ENCODE measurements at places on chromosomes 13 and 19.

GRCh38 chr19:44807652-44808462 lies 1.0 kb upstream of the BCAM start:
- DNase-seq, result no peak

- DNase-seq, result no peak
These were observed 222.6 kb upstream of the KLHL1 start for GRCh38 chr13:70330697-70331361.

- DNase-seq, result no peak
These were observed 174.5 kb downstream of the USP12 start for GRCh38 chr13:26996965-26997752.

DNA sequence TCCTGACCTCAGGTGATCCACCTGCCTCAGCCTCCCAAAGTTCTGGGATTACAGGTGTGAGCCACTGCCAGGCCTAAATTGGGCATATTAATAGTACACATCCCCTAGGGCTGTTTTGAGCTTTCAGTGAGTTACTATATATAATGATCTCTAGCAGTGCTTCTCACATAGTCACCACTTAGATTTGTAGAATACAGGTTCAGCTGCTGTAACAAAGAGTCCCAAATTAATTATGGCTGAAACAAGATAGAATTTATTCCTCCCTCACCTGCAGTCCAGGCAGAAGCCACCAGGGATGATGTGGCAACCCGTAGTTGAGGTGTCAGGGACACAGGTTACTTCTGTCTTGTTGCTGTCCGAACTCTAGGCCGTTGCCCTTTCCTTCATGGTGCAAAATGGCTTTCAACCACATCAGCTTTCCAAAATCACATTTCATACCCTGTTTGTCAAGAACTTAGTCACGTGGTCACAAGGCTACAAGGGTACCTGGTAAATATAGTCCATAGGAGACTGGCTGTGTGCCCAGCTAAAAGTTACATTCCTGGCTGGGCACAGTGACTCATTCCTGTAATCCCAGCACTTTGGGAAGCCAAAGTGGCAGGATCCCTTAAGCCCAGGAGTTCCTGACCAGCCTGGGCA lies 2.9 kb downstream of the PROSER3 start:
- DNase-seq, result no peak

- DNase-seq, result no peak
These were observed 720 bp downstream of the FARP1 start for GRCh38 chr13:98143601-98144026.

DNA sequence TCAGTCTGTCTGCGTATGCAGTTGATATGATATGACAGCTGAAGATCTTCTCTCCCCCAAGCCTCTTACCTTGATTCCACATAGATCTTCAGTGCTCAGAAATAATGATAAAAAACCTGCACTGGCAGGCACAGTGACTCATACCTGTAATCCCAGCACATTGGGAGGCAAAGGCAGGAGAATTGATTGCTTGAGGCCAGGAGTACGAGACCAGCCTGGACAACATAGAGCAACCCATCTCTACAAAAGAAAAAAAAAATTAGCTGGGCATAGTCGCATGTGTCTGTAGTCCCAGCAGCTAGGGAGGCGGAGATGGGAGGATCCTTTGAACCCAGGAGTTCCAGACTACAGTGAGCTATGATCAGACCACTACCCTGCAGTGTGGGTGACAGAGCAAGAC lies 551.0 kb upstream of the MIR17HG start:
- no peak for DNase-seq

DNA sequence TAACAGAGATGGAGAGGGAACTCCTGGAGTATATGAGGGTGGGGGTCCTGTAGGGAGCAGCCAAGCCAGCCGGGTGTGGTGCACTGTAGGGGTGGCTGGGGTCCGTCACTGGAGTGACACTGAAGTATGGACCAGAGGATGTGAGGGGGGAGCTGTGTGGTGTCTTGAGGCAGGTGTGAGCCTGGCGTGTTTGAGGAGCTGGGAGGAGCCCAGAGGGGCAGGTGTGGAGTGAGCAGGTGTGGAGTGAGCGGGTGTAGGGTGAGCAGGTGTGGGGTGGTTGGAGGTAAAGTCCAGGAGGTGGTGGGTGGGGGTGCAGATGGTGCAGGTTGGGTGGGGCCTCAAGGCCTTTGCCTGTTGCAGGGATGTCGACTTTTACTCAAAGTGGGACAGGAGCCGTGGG lies 5.9 kb downstream of the B3GNT8 start:
- no peak for DNase-seq

DNA sequence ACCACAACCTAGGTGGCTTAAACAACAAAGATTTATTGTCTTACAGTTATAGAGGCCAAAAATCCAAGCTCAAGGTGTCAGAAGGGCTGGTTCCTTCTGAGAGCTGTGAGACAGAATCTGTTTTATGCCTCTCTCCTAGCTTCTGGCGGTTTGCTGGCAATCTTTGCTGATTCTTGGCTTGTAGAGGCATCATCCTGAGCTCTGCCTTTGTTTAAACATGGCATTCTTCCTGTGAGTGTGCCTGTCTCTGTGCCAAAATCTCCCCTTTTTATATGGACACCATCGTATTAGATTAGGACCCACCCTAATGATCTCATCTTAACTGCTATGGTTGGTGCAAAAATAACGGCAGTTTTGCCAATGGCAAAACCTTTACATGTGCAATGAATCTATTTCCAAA lies 169.1 kb downstream of the CACNA1A start:
- no peak for DNase-seq

- DNase-seq, result no peak
These were observed 7.3 kb upstream of the HOMER3 start for GRCh38 chr19:18948075-18948975.

GRCh38 chr19:5070930-5071329 lies 102.0 kb downstream of the KDM4B start:
- DNase-seq, result no peak

DNA sequence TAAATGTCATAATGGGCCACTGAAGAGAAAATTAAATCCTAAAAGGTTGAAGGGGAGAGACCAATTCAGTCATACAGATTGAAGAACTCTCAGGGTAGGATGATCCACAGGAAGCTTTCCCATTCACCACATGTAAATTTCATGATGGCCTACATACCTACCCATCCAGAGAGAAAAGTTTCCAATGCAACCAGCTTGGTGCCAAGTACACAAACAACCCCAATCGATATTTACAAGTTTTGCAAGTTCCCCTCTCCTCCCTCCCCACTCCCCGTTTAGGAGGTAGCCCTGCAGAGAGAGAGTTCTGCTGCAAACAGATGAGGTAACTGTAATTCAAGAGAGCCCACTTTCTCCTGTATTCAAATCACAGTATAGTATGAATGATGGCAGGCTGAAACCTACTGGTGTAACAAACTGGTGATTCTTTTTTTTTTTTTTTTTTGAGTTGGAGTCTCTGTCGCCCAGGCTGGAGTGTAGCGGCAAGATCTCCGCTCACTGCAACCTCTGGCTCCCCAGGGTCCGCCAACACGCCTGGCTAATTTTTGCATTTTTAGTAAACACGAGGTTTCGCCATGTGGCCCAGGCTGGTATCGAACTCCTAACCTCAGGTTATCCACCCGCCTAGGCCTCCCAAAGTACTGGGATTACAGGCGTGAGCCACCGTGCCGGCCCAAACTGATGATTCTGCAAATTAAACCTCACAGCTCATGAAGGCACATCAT lies 14.4 kb downstream of the FOXO1 start:
- DNase-seq, result no peak

DNA sequence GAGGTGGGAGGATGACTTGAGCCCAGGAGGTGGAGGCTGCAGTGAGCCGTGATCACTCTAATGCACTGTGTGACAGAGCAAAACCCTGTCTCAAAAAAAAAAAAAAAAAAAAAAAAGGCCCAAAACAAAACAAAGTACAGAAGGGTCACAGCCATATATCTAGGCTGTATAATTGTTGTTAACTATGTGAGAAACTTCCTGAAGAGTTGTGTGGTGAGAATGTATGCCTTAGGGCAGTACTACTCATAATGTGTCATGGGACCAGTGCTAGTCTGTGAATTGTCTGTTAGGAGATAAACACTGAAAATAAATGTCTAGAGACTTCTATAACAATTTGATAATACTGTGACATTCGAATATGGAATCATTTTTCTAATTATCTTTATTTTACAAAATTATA lies 43.1 kb downstream of the PAN3 start:
- no peak for DNase-seq

DNA sequence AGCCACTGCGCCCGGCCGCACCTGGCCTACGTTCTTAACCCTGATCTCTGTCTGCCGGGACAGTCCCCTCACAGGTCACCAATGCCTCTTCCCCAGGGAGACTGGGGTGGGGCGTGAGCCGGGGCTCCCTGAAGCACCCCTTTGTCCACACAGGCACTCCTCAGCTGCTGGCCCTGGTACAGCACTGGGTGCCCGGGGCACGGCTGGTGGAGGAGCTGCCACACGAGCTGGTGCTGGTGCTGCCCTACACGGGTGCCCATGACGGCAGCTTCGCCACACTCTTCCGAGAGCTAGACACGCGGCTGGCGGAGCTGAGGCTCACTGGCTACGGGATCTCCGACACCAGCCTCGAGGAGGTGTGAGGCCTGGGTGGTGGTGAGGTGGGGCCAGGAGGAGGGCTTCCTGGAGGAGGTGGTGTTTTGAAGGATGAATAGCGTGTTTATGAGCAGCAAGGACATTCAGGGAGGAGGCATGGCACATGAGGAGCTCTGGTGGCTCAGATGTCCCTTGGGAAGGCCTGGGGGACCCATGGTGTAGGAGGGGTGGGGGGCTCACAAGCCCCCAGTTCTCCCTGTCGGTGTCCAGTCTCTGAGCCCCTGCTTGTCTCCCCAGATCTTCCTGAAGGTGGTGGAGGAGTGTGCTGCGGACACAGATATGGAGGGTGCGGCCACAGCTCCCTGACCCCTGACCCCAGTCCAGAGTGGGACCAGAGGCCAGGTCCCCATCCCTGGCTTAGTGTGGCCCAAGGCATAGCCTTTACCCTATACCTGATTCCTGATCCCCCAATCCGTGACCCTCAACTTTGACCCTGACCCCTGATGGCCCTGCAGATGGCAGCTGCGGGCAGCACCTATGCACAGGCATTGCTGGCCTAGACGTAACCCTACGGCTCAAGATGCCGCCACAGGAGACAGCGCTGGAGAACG lies 13.5 kb upstream of the ARHGAP45 start:
- no peak for DNase-seq

- no peak for DNase-seq
These were observed 82.1 kb downstream of the CHST8 start for GRCh38 chr19:33703821-33704220.

GRCh38 chr19:30150626-30151025 lies 208.6 kb downstream of the URI1 start:
- DNase-seq, result no peak

DNA sequence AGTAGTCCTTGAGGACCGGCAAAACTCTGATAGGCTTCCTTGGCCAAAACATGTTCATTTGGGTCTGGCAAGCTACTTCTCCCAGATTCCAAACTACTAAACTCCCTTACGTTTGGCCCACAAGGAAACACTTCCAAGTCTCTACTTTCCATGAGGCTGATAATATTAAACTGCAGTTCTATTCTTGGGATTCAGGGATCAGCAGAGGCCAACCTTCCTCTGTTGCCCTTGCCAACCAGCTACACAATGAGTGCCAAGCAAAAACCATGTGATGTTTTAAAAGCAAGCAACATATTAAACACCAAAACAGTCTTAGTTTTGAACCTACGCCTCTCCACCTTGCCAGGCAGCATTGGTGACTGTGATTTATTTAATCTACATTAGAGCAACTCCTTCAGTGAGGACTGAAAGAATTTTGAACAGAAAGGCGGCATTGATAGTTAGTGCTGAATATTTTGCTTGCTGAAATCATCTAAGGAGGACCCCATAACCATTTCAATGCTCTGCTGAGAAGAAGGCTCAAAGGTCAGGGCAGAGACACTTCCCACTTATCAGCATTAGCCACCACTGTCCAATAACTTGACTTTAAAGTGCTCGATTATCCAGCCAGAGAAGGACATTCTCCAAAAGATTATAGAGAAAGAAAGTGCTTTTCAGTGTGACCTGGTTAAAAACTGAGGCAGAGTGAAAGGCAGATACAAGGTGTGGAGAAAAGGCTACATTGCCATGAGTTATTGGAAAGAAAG lies 287.1 kb downstream of the TBC1D4 start:
- DNase-seq, result no peak

DNA sequence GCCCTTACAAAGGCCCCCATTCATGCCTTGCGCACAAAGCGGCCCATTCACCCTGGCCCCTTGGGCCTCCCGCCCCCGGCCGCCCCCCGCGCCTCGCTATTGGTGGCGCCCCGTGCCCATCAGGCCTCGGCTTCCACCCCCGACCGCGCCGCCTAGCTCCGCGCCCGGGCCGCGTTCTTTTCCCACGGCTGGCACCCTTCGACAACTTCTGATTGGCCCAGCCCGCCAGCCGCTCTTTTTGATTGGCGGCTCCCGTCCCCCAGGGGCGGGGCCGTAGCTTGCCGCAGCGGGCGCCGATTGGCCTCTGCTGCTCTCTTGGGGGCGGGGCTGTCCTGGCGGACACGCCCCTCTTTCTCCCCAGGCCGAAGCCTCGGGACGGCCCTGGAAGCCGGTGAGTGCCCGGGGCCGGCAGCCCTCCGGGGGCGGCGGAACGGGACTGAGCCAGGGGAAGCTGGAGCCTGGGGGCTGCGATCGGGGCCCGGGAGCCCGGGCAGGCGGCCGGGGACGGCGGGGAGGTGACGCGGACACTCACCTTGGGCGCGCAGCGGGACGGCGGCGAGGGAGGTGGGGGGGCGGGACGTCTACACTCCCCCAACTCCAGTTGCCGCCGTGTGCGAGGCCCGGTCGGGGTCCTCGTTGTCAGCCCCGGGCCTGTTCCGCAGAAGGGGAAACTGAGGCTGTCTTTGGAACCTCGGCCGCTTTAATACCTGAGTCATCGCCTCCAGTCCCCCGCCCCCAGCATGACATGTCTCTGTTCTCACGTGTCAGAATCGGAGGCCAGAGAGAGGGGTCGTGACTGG lies at the start of gene MYH14:
Gene MYH14, plus strand, starts transcription at position 342 of the 800 bp plus-strand sequence. CDS start 6,744 bp downstream, outside the sequence.
- no peak for DNase-seq

GRCh38 chr19:6272411-6272791 lies 7.4 kb downstream of the MLLT1 start:
- no peak for DNase-seq

GRCh38 chr19:2329149-2329478 lies 630 bp downstream of the SPPL2B start:
- no peak for DNase-seq

DNA sequence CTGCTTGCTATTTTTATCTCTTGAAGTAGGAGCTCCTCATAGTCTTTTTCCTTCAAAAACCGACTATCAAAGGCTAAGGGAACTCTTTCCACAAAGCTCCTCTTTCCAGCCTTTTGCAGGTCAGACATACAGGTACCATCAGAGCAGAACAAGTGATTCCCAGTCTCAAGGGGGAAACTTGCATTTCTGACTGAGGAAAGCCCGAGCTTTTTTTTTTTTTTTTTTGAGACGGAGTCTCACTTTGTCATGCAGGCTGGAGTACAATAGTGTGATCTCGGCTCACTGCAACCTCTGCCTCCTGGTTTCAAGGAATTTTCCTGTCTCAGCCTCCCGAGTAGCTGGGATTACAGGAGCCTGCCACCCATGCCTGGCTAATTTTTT lies 32.0 kb downstream of the RUBCNL start:
- DNase-seq, result no peak
